Head of caudate nucleus (tissue), 42 donors: ENCODE measurements at places on chromosomes 2 and 18.

DNA sequence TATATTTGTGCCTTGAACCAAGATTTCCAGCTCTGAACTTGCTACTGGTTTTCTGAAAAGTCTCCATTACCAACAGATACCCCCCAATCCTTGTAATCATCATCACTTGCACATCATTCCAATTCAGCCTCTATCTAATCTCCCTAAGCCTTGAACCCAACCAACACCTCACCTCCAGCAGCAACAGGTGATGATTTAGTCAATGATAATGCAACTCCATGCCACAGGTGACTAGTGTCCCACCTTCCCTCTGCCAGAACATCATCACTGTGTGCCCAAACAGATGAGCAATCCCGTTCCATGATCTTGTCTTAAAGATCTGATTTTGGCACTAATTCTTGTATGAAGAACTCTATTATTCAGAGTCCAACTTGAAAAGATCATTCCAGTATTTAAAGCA is 67.5 kb downstream of the TIMM21 start:
- DNase-seq = no peak

DNA sequence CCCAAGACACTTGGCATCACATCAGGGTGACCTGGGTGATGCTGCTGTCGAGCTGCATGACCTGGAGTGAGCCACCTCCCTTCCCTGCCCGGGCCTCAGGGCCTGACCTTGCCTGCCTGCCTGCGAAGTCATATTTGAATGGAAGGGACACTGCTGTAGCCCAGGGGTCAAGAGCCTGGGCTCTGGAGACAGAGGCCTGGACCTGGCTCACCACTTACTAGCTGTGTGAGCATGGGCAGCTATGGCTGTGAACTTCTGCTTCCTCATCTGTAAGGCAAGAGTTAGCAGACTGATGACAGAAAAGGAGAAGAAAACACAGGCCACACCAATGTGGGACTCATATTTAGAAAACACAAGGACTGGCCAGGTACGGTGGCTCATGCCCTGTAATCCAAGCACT is 118.7 kb downstream of the ZFP36L2 start:
- no peak for DNase-seq

DNA sequence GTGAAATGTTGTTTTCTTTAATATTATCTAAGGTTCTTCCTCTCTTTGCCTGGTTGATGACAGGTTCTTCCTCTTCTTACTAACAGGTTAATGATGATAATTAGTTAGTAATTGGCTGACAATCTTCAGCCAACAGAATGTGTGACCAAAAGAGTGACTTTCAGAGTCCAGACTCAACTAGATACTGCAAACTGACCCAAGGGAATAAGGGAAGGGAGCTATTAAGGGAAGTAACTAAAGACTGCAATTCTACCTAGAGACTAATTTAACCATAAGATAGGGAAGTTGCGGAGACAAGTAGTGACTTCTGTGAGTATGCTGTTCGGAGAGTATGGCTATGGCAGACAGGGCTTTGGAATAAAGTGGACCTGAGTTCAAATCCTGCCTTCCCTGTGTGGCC is 127.3 kb upstream of the TACR1 start:
- no peak for DNase-seq

DNA sequence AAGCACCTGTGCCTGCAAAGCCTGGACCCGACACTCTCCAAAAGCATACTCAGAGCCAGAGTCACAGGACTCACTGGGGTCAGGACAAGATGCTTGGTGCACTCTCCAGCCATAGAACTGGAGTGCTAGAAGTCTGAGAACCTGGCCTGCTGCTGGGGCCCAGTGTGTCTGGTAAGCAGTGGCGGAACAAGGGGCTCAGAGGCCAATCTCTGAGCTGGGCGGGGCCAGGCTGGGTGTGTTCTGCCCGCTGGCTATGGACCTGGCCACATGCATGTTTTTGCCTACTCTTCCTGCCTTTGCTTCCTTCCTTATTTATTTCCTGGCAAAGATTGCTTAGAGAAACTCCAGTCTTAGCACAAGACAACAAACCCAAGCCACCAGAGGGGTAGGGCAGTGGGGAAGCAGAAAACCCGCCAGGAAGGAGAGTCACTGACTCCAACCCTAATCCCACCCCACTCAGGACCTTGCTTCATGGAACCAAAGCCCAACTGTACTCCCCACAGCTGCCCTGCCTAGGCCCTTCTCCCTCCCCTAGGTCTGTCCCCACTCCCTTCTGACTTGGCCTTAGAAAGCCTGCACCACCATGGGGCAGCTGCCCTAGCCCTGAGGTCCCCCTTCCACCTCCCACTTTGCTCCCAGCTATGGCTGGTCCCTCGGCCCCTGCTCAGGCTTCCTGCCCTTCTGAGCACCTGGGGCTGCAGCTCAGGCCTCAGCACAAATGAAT is 315.5 kb downstream of the CELF4 start:
- DNase-seq = no peak

GRCh38 chr18:23451491-23451890 is 1.6 kb upstream of the RIOK3 start:
- DNase-seq = no peak

GRCh38 chr2:9100080-9100876 is 96.8 kb upstream of the MBOAT2 start:
- DNase-seq = no peak

DNA sequence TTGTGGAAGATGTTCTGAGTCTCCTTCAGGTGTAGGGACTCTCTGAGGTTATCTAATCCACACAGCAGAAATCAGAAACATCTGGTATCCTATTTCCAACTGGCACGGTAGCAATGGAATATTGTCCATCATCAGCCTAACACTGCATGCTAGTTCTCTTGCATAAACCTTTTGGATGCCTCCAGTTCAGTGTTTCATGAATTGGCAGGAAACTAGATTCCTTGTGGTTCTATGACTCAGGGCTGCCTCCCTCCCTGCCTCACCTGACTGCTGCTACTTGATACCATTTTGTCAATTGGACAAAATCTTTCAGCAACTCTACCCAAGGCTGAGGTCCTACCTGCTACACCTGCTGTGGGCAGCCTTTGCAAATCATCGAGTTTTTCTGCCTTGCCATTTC is 130.9 kb downstream of the TPGS2 start:
- DNase-seq = no peak

- no peak for DNase-seq
Measured at GRCh38 chr2:170969872-170970496, 40.9 kb downstream of the GORASP2 start.

GRCh38 chr2:125455110-125455509 is 1200.8 kb upstream of the GYPC start:
- no peak for DNase-seq

- DNase-seq = no peak
Measured at GRCh38 chr2:111100765-111101162, 19.9 kb upstream of the BCL2L11 start.

- DNase-seq = no peak
Measured at GRCh38 chr2:11702946-11703345, 33.0 kb upstream of the NTSR2 start.

GRCh38 chr2:70046534-70046933 is 40.7 kb upstream of the PCBP1 start:
- DNase-seq = no peak

DNA sequence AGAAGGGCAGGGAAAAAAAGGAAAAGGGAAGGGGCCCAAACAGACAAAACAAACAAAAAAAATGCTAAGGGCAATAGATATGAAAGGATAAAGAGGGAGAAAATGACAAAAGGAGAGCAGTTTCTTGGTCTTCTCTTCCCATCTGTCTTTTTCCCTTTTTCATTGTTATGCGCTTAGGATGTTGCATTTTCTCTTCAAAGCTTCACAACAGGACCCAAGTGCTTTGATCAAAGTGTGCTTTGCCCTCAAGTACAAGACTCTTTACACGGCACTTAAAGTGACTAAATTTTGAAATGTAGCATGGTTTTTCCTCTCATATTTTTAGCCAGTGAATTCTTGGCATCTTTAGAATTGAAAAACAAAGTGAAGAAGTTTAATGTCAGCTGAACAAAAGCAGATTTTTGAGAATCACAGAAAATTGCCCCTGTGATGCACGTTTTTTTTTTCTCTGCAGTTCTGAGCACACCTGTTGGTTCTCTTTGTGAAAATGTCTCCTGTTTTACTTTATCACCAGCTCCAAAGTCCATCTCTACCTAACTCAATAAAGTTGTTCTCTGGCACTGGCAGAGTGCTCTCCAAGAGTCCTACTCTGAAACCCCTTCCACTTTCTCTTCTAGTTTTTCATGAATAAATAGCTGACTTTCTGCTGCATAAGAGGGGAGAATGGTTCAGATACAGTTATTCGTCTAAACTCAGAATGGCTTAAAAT is 126.6 kb downstream of the KCNH7 start:
- no peak for DNase-seq

DNA sequence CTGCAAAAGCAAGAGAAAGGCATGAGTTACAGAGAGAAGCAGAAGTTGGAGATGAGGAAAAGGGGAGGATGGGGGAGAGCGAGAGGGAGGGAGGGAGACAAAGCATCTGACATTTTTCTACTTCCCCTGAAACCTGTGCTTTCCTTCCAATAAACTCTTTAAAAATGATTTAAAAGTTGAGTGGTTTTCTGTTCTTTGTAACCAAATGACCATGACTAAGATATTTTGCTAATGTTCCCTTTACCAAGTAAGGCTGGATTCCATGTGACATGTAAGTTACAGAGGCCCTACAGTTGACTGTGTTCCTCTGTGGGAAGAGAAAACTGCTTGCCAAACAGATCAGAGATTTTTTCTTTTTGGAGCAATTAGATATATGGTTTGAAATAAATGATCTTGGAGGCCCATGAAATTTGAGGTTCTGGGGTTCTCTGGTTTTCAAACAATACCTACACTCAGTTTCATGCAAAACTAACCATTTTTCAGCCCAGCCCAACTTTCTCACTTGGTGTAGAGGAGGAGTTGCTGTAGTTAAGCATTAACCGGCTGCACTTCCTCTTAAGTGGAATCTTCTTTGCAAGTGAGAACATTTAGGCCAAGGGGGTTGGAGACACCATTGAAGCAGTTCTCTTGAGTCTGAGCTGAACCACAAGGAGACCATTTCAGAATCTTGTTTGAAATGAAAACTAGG is 34.5 kb downstream of the INSIG2 start:
- DNase-seq = no peak

DNA sequence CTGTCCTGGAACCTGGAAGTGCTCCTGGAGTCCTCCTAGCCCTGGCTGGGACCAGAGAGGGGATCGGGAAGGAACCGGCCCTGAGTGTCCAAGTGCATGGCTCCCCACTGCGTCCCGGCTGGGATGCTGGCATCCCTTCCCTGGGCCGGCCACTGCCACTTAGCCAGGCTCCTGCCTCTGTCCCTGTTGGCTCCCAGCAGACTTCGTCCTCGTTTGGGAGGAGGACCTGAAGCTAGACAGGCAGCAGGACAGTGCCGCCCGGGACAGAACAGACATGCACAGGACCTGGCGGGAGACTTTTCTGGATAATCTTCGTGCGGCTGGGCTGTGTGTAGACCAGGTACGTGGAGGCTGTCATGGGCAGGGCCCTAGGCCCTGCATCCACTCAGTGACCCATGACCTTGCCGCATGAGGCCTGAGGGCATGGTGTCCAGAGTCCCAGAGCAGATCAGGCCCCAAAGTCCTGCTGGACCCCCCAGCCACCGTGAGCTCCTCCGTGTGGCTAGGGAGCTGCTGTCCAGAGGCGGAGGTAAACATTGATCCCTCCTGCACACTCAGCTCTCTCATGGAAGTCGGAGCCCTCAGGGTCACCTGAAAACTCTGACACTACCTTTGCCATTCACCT is 7.1 kb downstream of the ANO7 start:
- no peak for DNase-seq
